NCI-H460 (cell line): ENCODE measurements at places on chromosomes 2 and 18. TPM values are rescaled to one million over a fixed set of nuclear protein-coding genes. Genes with fewer than 3 reads are reported as not detected.

DNA sequence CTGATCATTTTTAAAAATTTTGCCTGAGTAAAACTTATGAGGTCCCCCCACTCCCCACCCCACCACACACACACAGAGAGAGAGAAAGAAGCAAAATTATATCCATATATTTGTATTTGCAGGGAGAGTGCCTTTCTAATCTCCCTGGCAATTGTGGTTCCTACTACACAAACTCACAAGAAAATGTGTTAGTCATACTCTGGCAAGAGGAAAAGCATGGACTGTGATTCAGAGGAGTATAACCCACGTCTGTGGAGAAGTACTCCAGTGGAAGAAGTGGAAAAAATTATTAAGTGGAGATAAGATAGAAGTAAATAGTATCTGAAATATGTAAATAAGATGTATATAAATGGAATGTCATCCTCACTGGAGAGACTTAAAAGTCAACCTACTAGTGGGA is 114.0 kb downstream of the DSEL start:
- DNase-seq: no peak

DNA sequence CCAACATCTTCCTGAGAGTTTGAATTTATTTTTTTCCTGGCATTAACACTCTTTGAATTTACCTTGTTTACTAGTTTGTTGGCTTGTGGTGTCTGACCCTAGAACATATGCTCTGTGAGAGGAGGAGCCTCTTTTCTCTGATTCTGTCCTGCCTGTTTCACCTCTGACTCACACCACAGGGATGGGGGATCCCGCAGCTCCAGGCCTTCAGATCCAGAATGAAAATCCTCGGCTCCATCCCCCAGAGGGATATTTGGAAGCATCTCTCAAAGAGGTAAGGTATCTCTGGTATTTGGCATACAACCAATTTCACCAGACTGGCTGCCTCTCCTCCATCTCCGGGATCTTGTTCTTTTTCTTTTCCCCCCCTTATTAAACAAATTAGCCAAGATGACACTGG is 104.7 kb downstream of the GPR39 start:
- DNase-seq: no peak

ANKRD62 gene
- total RNA-seq: not detected in 2 replicates

GRCh38 chr2:210673117-210673516 is 116.7 kb downstream of the CPS1 start:
- no peak for DNase-seq

DNA sequence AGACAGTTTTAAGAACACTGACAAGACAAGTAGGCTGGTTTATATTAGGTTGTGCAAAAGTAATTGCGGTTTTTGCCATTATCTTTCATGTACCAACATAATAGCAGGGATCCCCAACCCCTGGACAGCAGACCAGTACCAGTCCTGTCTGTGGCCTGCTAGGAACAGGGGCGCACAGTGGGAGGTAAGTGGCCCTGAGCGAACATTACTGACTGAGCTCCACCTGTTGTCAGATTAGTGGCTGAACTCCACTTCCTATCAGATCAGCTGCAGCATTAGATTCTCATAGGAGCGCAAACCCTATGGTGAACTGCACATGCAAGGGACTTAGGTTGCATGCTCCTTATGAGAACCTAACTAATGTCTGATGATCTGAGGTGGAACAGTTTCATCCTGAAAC is 921.9 kb downstream of the CCDC85A start:
- no peak for DNase-seq

DNA sequence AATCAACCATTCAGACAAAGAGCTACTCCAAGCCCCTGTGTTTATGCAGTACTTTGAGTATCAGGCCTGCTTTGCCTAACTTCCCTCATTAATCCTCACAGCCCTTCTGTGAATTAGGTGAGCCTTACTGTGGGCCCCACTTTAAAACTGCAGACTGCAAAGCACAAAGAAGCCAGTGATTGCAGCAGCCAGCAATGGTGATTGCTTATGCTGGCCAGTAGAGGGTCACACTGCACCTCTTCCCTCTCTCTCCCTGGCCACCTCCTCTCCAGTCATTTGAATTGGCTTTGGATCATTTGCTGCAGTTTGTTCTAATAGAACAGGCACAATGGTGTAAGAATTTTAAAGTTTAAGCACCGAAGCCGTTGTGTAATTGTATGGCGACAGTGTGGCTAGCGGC is 229.9 kb downstream of the AGPS start:
- no peak for DNase-seq

- DNase-seq: peak; percentile 90
These were observed 29.3 kb downstream of the FEZ2 start for GRCh38 chr2:36568516-36569246.

GRCh38 chr2:158635961-158636601 is 159.0 kb upstream of the DAPL1 start:
- DNase-seq: no peak

ACKR3 gene
- 0.07 and 0.35 TPM in 2 replicates for total RNA-seq

KYNU gene
- 274 and 287 TPM in 2 replicates for total RNA-seq

- DNase-seq: no peak
These were observed 1280.5 kb upstream of the ZEB2 start for GRCh38 chr2:145800151-145801091.

DNA sequence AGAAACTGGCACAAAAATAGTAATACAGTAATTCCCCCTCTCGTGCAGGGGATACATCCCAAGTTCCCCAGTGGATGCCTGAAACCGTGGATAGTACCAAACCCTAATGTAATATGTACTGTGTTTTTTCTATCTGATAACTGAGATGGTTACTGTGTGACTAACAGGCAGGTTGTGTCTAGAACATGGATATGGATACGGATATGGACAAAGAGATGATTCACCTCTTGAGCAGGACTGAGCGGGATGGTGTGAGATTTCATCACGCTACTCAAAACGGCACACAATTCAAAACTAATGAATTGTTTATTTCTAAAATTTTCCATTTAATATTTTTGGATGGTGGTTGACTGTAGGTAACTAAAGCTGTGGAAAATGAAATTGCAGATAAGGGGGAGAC is 3.4 kb downstream of the MBD1 start:
- DNase-seq: peak; percentile 44

MEP1B gene
- 0.20 TPM in 1 of 2 replicates, not detected in the other for total RNA-seq

GRCh38 chr2:3442185-3442584 is 62.7 kb downstream of the TRAPPC12 start:
- DNase-seq: no peak

NFU1 gene
- total RNA-seq: 70.2 and 80.4 TPM in 2 replicates

- DNase-seq: no peak
These were observed 21.2 kb upstream of the EPAS1 start for GRCh38 chr2:46275995-46276394.

MBOAT2 gene
- total RNA-seq: 3.8 and 4.9 TPM in 2 replicates

LMAN2L gene
- 13.2 and 14.3 TPM in 2 replicates for total RNA-seq

DNA sequence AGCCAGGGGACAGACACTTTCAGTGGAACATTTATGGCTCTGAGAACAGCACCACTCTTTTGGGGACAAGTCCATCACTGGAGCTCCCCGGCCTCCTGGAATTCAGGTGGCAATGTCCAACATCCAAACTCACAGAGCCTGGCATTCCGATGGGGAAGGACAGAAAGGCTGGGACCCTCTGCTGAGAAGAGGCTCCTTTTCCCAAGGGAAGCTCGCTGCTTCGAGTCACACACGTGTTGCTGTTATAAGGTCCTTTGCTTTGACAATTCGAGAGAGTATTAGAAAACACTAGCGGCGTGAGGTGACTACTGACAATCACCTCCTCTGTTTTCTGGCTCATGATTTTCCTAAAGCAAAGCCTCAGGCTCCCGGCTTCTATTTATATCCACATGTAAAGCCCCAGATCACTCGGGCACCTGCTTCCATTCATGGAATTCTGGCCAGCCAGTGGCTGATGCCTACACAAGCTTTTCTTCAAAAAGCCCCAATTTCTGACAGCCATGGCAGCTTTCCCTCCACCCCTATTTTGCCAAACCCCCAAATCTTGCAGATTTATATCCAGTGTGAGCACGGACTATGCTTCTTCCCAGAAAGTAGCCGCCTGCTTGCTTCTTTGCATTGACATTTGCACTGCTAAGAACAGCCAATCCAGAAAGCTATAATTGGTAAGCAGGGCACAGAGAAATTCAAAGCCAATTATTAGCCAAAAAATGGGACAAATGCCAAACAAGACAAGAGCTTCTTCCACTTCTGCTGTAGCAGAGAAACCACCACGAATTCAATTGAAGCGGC is 67.3 kb downstream of the NDUFA10 start:
- no peak for DNase-seq

GRCh38 chr18:43649649-43650357 is 372.5 kb upstream of the SYT4 start:
- no peak for DNase-seq

GRCh38 chr2:215171151-215171550 is 32.7 kb upstream of the ABCA12 start:
- no peak for DNase-seq

GRCh38 chr2:33019796-33020195 is 73.0 kb downstream of the LTBP1 start:
- DNase-seq: no peak

KCNG2 gene
- total RNA-seq: 5.2 and 6.0 TPM in 2 replicates

DNA sequence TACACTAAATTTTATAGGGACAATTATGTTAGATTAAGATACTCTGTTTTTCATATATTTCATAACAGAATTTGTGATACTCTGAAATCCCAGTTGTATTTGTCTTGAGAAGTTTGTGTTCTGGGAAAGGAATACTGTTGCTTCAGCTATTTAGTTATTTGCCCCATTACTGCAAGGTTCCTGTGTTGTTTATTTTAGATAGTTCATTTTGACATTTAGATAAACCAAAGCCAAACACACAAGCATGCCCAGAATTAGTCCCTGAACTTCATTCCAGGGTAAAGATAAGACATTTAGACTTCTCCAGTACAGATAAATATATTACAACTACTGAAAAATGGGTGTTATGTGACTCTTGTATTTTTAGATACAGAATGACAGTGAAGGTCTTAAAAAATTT is 74.7 kb downstream of the BMPR2 start:
- no peak for DNase-seq

HOXD4 gene
- not detected in 2 replicates for total RNA-seq

DNA sequence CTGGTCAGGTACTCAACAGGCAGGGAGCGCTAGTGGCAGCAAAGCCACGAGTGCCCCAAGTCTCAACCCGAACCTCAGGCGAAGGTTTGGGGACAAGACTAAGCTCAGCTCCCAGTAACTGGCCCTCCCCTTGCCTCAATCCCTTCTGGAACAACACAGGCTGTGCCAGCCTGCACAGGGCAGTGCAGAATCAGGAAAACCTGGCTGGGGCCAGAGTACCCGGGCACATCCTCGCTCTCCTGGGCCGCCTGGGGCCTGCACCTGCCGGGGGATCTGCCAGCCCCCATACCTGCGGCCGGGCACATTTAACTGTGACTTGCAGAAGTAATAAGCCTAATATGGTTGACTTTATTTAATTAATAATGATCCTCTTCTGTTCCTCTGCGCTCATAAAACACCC is 60.6 kb downstream of the GBX2 start:
- DNase-seq: no peak

DNA sequence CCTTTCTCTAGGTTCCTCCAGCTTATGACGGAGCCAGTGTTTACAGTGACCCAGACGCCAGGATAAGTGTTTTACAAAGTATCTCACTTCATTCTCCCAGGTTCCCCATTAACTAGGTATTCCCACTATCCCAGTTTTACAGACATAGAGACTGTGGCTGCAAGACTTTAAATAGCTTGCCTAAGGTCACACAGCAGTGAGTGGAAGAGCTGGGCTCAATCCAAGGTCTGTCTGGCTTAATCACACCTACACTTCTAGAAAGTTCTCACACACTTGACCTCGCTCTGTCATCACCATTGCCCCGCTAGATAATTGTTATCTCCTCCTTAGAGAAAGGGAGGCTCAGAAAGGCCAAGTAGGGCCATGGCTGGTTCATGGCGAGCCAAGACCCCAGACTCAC is 110.2 kb downstream of the ANTXR1 start:
- no peak for DNase-seq
